Left renal pelvis (tissue), 4 donors: ENCODE measurements at places on chromosomes 2 and 18.

GRCh38 chr2:75379476-75380210 is 180.3 kb upstream of the TACR1 start:
- no peak for DNase-seq

DNA sequence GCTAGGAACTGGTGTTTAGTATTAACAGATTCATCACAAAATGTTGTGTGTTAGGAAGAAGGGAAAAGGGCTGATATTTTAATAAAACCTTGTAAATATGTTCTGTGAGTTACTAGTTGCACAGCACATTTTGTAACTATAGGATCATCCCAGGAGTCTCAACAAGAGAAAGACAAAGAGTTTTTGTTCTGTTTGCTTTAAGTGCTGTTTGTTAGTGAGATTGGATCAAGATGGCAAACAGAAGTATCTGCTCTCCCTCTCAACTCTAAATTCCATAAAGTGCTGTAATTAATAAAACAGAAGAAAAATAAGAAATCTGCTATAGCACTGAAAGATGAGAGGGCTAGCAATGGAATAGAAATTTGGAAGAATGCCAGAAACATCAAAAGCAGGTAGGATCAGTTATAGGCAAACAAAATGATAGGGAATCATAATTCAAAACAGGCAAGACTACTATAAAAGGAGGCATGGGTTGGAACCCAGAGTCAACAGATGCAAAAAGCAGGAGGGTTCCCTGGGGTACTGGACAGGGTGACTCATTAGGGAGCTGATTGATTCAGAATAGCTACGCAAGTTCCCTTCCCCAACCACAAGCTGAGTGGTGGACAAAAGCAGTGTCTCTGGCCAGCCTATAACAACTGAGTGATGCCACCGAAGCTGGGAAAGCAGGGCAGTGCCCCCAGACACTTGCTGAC is 75.8 kb downstream of the DYNC1I2 start:
- no peak for DNase-seq

- no peak for DNase-seq
Observed at GRCh38 chr2:64162516-64162915, 18.3 kb upstream of the PELI1 start.

DNA sequence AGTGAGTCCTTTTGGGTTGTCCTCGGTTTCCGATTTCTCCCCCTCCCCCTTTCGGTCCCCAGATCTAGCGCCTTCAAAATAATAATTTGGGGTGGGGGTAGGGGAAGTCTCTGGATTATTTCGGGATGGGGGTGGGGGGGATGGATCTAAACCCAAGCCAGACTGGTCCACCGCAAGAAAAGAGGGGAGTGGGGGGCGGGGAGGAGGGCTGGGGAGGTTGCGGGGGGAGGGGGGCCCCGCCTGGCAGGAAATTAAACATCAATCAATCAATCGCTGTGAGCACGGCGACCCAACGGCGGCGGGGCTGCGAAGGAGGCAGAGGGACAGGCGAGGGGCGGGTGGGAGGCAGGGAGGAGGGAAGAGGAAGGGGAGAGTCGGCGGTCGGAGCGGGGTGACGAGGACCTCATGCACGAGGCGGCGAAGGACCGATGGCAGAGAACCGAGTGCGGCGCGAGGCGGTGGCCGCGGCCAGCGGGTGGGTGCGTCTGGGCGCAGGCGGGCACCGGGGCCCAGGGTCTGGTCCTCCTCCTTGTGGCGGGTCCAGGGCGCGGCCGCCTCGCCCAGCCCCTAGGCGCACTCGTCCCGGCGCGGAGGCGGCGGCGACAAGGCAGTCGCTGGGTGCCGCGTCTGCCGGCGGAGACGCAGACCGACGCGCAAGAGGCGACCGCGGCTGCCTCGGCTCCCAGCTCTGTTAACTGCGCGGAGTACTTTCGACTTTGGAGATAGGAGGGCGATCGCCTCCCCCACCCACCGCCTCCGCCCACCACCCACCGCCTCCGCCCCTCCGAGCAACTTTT is 468 bp upstream of the SATB2 start:
- no peak for DNase-seq

DNA sequence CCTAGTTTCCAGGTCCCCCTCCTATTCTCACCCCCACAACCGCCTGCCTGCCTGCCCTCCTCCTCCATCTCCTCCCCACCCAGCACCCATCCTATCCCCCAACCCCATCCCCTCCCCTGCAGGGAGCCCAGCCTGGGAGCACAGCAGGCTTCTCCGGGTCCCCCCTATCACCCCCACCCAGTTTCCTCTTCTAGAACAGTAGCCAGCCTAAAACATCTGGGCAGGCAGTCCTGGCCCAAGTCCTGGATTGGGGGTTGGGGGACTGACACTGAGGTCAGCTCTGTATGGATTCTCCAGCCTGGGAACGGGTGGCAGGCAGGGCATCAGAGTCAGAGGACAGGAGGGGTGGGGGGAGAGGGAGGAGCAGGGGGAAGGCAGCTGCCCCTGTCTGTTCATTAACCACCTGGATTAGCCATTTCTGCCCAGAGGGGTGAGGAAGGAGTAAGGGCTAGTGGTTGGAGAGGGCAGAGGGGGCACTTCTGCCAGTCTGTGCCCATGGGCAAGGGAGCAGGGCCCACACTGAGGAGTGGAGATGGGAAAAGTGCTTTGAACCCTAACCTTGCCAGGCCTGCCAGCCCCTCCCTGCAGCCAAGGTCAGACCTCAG is 60.0 kb downstream of the TNS1 start:
- DNase-seq: no peak
